ENCODE measurements at places on chromosomes 6 and 20.

- no peak for DNase-seq
Observed at GRCh38 chr20:44247586-44248409, 690 bp downstream of the GDAP1L1 start.

- no peak for DNase-seq
Observed at GRCh38 chr6:124858564-124858963, 103.7 kb upstream of the RNF217 start.

DNA sequence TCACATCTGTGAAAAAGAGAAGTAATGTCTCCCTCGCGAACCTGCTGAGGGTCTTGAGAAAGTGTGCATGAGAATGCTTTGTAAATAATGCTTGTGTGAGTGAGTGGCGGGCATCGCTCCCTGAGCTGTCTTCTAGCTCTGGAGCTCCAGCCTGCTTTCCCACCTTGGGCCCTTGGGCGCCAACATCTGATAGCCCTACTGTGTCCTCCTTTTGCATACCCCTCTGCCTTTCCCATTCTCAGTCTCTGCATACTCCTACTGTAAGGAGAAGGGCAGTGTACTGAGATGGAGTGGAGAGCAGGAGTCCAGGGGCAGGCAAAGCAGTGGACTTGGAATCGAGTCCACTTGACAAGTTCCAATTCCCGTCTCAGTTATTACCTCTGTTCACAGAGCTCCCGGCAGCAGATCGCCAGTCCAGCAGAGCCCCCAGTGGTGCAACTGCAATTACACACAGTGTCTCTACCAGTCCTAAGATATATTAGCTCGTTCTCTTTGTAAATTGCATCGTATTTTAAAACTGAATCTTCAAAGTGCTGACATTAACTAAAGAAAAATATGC, 847 bp upstream of the NCR2 start:
- DNase-seq = peak; percentile 13

DNA sequence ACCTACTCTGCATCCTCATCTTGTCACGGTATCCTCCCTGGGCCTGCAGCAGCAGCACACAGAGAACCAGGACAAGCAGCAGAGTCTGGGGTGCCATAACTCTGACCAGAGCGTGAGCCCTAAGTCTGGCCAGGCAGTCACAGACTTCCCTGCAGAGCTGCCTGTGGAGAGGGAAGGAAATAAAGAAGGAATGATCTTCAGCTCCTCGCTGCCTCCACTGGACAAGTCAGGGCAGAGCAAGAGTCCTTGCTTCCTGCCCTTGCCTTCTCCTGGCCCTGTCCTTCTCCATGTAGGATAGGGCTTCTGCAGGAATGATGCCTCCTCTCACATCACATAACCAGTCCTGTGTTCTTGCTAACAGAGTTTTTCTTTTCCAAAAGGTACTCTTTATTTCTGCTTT, 15.9 kb upstream of the WFDC11 start:
- DNase-seq = no peak

DNA sequence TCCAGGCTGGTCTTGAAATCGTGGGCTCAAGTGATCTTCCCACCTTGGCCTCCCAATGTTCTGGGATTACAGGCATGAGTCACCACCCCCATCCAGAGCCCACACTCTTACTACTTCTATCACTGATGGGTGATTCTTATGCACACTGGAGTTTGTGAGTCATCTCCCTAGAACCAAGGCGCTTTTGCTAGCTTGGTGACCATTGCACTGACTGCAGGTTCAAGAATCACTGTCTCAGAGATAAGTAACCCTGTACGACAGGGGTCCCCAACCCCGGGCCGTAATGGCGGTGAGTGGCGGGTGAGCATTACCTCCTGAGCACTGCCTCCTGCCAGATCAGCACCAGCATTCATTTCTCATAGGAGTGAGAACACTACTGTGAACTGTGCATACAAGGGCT, 118.8 kb downstream of the MAP3K7 start:
- no peak for DNase-seq

Data from NCI-H1092 treated with DMSO at 0.1 percent for 48 hours (cell line).